ENCODE measurements at places on chromosomes 6 and 20.
A peak's percentile ranks its signal among the peaks of the same experiment; 100 is the strongest.

DNA sequence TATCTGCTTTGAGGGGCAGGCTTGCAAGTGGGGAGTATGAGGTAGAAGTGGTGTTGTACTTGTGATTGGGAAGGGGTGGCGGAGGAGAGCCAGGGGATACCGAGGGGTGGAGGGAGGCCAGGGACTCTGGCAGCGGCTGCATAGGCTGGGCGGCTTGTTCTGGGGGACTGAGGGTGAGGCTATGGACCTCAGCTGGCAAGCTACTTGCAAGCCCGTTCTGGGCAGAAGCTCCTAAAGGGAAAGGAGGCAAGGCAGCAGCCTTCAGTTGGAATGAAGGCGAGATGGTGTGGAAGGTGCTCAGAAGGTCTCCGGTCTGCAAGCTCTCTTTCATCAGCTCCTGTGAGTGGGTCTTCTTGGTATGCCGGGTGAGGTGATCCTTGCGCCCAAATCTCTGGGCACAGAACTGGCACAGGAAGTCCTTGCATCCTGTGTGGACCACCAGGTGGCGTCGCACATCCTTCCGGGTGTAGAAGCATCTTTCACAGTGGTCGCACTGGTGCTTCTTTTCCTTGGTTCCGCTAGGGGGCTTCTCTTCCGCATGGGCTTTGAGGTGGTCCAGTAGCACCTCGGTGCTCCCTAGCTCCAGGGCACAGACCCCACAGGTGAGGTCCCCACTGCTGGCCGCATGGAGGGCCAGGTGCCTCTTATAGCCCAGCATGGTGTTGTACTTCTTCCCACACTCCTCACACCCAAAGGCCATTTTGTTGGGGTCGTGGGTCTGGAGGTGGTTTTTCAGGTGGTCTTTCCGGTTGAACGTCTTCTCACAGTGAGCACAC lies 66.0 kb downstream of the PLAGL1 start:
- peak; percentile 86 for DNase-seq

DNA sequence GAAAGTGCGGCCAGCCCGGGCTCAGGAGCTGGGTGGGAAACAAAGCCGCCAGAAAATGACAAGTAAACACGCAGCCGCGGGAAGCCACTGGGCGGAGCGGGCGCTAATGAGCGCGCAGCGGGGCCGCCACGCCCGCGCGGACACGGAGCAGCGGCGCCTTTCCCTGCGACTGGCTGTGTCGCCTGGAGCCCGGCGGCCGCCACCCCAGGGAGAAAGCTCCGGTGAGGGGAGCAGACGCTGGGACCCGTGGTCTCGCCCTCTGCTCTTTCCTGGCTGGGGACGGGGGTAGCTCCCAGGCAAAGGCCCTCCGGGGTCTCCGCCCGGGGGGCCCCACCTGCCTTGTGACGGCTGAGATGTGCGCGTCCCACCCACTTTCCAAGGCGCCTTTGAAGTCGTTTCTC lies 54.9 kb downstream of the PRR18 start:
- DNase-seq: no peak

DNA sequence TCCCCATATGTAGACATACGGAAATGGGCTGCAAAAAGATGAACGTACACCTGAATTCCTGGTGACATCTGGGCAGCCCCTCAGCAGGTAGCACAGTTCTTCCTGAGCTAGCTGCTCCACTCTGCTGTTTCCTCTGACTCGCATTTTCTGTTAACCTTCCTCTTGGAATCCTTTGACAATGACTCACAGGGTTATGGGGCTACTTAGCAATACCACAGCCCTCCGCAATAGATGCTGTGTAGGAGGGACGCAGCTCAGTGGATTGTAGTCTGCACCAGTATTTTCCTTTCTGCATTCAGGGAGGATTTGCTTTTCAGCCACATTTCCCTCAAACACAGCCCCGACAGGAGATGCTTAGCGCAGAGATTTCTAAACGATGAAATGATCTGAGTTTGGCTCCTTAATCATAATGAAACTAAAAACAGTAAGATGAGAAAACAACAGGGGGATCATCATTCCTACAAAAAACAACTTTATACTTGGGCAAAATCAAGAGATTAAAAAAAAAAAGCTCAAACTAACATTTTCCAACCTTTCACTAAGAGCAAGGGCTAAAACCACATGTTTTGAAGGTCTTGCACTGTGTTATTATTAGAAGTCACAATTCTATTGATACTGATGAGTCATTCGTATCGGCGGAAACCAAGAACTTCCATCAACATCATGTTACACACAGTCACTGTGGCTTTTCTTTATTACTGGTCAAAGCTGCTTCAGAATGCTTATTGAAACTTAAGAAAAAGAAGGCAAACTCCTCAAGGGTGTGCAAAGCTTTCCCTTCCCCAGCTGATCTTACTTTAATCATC lies 12.2 kb downstream of the BACH2 start:
- peak; percentile 74 for DNase-seq

DNA sequence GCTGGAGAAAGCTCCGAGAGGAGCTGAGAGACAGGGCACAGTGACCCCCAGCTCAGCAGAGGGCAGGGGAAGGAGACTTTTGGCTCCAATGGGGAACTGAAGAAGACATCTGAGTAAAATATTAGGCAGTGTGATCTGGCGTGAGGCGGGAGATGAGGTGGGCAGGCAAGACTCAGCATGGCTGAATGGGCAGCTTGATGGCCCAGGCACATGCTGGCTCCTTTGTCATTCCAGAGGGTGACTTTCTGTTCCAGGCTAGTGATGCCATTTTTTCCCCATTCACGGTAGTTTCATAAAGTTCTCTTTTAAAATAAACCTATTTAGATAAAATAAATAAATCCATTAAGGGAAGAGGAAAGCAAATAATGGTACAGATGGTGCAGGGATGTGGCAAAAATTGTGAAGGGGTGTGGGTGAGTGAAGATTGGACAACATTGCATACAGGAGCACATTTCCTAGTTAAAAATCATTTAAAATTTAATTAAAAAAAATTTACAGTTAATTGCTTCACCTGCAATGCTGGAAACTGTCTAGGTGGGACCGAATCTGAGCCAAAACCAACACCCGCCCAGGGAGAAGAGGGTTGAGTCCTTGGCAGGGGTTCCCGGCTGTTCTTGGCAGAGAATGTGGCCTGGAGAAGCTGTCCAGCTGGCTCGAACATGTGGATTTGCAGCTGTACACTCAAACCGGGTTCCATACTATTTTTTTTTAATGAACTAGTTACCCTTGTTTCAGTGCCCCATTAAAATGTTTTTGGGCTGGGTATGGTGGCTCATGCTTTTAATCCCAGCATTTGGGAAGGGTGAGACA lies 41.7 kb upstream of the PRELID3B start:
- no peak for DNase-seq

DNA sequence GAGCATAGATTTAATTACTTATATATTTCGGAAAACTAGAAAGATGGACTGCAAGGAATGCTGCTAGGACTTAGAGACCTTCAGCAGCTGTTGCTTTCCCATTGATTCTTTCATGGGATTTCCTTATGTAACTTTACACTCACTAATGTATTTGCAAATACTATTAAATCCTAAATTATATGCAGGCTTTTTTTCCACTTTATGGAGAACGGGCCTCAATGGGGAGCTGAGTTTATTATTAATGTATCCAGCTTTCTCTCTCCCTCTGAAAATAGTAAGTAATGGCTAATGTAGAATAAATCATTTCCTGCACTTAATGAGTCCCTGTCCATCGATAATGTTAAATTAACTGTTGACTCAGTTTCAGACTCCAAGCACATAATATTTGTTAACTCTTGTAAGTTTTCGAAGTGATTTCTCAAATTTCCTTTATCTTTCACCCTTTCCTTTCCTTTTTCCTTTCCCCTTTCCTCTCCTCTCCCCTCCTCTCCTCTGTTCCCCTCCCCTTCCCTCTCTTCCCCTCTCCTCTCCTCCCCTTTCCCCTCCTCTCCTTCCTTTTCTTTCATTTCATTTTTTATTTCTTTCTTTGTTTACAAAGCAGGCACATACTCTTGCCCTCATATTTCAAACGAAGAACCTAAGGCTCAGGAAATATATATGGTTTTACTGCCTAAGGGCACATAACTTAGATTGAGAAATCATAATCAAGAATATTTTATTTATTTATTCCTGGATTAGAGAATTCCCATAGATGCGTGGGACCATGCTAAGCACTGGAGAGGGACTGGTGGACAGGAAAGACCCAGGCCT lies 503.6 kb downstream of the MMUT start:
- no peak for DNase-seq

DNA sequence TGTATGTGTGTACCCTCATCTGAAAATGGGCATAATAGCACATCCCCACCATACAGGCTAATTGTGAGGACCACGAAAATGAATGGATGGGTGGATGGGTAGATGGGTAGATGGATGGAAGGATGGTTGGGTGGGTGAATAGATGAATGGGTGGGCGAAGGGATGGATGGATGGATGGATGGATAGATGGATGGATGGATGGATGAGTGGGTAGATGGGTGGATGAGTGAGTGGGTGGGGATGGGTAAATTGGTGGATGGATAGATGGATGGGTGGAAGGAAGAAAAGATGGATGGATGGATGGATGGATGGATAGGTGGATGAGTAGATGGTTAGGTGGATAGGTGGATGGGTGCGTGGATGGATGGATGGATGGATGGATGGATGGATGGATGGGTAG lies 19.7 kb downstream of the RIPOR3 start:
- DNase-seq: no peak

GRCh38 chr6:84836366-84836765 lies 72.0 kb upstream of the TBX18 start:
- DNase-seq: no peak

DNA sequence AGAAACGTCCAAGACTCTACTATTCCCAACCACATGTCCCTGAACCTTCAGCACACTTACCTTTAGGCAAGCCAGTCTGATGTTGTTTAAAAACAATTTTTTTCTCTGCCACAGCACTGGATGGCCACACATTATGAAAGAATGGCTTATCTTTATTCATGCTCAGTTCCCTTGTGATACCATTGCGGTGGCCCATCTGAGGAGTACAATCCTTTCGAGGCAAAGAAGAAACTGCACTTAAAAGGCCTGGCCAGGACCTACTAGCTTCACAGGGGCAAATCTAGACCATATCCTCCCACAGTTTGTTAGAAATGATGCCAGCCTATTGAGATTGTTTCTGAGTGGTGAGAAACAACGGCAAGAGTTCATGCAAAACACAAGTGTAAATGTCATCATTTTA lies 88.4 kb upstream of the PLEKHG1 start:
- no peak for DNase-seq

DNA sequence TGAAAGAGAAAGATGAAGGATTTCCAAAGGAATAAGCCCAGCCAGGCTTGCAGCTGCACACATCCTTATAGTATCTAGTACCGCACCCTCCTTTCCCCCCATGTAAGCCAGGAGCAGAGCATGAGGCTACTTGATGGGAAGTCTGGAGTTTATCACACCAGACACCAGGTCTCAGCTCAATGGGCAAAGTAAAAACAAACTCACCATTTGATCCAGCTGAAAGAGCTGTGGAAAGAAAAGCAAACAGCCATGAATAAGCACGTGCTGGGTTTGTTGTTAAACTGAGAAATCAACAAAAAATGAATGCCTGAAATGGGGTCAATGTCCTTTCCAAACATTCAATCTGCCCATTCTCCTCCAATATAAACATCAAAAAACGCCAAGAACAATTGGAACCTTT lies 50.6 kb upstream of the MAP7 start:
- no peak for DNase-seq

- peak; percentile 12 for DNase-seq
Measured at GRCh38 chr6:135667691-135668455, 170.3 kb upstream of the AHI1 start.

GRCh38 chr6:143112084-143112768 lies 51.5 kb downstream of the AIG1 start:
- DNase-seq: no peak

DNA sequence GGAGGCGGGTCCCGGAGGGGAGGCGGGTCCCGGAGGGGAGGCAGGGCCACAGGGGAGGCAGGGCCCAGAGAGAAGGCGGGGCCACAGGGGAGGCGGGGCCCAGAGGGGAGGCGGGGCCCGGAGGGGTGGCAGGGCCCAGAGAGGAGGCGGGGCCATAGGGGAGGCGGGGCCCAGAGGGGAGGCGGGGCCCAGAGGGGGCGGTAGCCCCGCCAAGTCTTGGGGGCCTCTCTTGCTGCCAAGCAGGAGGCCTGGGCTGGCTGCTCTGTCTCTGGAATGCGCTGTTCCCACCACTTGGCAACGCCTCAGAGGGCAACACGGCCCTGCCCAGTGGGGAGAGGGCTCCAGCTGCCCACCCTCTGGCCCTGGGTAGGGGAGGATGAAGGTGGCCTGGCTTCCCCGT lies 80.5 kb downstream of the YTHDF1 start:
- no peak for DNase-seq

DNA sequence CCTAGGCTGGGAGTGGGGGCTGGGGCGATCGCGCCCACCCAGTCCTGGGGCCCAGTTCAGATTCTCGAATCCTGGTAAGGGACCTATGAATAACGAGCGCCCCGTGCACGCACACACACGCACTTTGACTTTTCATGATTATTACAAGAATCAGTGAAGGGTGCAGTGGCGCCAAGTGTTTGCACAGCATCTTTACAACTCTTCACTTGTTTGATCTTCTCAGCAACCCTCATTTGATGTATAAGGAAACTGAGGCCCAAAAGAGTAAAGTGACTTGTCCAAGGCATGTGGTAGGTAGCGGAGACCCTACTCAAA lies 863 bp upstream of the LRFN2 start:
- no peak for DNase-seq

- DNase-seq: no peak
Measured at GRCh38 chr6:7202950-7203349, 95.2 kb downstream of the RREB1 start.

DNA sequence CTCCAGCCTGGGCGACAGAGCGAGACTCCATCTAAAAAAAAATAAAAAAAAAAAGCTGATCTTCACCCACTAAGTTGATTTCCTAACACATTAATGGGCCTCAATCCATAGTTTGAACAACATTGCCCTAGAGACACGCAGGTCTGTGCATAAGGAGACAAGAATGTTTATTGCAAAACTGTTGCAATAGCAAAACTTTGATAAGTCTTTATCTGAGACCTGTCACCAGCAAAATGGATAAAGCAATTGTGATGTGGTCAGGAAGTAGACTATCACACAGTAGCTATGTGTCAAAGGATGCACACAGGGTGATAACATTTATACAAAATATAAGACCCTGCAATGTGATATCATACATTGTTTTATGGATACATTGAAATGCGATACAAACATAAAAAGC lies 4.2 kb upstream of the ITPR3 start:
- DNase-seq: no peak

DNA sequence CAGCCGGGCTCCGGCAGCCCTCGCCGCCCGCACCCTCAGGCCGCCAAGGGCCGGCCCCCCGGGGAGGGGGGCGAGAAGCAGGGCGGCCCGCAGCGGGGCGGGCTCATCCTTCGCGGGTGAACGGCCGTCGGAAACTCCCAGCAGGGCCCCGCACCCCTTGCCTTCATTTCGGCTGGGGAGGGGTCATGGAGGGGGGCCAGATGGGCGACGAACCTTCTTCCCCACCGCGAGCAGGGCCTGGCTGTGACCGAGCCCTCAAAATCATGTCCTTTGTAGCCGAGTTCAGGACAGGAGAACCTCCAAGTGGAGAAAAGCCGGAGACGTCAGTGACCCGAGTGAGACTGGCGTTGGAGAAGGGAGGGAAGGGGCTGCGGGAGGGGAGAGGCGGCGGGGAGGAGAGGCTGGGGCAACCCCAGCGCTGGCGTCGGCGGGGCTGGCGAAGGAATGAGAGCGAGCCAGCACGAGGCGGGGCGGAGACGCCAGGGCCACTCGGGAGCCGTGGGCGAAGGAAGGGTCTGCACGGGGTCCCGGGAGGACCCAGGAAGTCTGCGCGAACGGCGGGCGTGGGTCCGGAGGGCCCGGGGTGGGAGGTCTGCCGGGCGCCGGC lies 571 bp upstream of the FOXC1 start:
- DNase-seq: no peak

Measured in iPS DF 19.7 (cell line).